GDM1 (cell line): ENCODE measurements at places on chromosomes 12 and 14.

GRCh38 chr14:93133464-93133863 lies 17.7 kb upstream of the ITPK1 start:
- no peak for DNase-seq

DNA sequence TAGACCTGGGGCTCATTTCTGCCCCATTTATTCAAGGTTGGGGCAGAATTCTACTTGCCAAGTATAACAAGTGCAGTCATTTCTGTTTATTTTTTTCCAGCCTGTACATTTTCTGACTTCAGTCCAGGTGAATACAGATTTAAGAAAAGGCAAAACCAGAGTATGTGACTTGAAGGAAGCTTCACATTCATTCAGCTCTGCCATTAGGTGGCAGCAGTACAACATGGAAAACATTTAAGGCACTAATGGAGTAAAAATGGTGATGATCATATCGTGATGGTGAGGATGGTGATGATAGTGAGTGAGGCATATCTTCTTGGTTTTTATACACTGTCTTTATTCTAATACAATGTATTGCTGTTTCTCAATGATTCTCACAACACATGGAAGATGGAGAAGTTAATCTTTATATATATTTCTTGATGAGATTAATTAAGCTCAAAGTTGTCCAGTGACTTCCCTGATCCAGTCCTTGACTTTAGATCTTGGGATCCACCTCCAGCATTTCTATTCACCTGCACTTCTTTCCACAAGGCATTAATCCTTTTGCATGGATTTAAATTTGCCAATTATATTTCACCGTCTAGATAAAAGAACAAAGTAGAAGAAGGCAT lies 176.7 kb upstream of the SEL1L start:
- DNase-seq: peak; percentile 4

DNA sequence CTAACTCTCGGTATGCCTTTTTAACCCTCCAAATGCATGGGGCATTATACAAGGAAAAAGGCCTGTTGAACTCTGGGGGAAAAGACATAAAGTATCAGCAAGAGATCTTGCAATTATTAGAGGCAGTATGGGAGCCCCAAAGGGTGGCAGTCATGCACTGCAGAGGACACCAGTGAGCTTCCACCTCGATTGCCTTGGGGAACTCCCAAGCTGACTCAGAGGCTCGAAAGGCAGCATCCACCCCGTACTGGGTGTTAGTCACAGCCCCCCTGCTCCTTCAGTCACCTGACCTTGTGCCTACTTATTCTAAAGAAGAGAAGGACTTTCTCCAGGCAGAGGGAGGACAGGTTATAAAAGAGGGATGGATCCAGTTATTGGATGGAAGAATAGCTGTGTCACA lies 781.4 kb upstream of the TMEM132C start:
- DNase-seq: no peak

- DNase-seq: no peak
Measured at GRCh38 chr14:23469906-23470403, 452 bp downstream of the NGDN start.

DNA sequence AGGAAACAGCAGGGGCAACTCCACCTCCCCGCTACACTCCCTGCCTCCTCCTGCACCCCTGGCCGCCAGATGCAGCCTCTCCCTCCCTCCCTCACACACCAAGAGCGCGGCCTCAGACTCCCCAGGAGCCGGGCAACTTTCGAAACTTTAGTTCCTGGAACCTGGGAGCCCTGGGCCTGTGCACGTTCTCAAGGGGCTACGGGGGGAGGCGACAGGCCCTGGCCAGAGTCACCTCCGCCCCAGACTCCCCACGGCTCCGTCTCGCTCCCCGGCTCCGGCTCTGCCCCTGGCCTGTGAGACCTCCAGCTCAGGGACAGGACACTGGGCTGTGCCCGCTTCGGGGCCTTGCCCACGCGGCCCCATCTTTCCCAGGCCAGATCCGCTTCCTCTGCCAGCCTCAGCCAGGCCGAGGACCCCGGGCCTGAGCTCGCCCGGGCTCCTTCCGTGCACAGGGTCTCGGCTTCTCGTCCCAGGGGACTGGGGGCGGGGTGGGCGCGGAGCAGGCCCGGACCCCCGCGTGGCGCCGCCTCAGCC lies 5.5 kb downstream of the AMN start:
- DNase-seq: no peak

DNA sequence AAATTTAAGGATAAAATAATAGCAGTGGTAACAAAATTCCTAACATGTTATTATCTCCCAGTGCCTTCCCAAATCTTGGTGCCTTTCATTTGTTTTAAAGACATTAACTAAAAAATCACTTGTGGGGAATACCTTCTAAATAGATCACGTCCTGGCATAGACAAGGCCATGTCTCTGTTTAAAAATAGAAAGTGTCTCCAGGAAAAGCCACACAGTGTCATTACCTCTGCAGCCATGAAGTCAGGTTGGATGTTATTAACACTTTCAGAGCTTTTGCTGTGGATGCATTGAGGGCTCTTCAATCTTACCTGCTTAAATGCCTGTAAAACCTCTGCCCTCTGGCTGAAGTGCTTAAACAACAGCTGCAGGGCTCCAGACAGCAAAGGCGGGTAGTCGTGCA lies 211.1 kb downstream of the ITPR2 start:
- no peak for DNase-seq

DNA sequence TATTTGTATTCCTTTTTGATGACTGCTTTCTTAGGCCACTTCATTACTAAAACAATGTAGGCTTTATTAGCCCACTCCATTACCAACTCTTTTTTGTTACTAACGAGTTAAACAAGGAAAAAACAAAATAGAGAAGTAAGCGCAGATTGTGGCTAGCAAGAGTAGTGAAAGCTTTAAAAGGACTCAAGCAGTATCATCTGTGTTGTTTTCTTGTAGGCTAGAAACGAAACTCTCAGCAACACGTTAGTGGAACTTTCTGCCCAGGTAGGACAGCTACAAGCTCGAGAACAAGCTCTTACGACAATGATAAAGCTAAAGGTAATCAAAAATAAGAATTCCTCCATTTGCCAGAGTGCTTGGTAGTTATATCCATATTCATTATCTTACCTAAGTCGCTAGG lies 11.1 kb downstream of the CCDC62 start:
- DNase-seq: no peak

DNA sequence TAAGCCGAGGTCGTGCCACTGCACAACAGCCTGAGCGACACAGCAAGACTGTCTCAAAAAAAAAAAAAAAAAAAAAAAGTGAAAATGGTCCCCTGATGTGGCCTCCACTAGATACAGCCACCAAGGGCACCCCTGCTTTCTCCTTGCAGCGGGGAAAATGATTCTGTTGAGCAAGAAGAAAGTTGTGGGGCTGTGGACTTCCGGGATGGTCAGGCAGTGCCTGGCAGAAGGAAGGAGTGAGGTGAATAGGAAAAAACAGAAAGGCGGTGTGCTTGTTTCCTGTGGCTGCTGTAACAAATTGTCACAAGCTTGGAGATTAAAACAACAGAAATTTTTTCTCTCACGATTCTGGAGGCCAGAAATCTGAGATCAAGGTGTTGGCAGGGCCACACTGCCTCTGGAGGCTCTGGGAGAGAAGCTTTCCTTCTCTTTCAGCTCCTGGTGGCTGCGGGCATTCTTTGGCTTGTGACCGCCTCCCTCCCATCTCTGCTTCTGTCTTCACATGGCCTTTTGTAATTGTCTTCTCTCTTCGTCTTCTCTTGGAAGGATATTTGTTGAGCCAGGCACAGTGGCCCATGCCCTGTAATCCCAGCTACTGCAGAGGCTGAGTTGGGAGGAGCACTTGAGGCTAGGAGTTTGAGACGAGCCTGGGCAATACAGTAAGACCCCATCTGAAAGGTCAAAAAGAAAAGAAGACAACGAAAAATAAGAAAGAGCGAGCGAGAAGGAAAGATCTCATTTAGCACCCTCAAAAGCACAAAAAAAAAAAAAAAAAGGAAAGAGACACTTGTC lies 116.6 kb upstream of the MED13L start:
- no peak for DNase-seq

DNA sequence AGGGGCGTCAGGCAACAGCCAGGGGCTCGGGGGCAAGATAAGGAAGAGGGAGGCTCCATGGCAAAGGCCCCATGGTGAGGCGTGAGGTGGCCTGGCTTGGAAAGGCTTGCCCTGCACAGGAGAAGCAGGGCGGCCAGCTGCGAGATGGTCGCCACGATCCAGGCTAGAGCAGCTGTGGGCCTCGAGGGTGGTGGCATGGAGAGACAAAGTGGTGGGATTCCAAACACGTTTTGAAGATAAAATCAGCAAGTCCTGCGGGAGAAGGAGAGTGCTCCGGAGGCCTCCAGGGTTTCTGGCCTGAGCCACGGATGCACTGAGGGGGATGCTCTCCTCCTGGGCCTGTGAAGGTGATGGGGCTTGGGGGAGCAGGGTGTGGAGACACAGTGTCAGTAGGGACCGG lies 20.5 kb upstream of the DLK1 start:
- DNase-seq: no peak

DNA sequence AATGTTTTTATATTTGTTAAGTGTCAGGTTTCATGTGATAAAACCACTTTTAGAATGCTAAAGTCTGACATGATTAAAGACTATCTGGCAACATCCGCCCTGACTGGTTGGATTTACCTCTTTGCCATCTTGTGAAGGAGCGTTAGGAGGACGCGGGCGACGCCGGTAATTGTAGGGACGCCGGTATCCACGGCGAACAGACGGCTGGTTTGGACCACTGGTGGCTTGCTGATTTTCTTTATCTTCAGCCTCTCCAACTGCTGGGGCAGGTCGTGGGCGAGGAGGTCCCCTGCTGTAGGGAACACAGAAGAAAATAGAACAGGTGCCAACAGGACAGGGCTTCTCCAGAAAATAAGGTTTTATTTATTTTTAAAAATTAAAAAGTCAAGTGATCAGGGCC lies 21.3 kb downstream of the YBX3 start:
- no peak for DNase-seq
